Femur (tissue), 1 donor: ENCODE measurements at places on chromosomes 2 and 18.

- DNase-seq: no peak
These were observed 44.1 kb downstream of the ANKRD44 start for GRCh38 chr2:197266477-197266876.

DNA sequence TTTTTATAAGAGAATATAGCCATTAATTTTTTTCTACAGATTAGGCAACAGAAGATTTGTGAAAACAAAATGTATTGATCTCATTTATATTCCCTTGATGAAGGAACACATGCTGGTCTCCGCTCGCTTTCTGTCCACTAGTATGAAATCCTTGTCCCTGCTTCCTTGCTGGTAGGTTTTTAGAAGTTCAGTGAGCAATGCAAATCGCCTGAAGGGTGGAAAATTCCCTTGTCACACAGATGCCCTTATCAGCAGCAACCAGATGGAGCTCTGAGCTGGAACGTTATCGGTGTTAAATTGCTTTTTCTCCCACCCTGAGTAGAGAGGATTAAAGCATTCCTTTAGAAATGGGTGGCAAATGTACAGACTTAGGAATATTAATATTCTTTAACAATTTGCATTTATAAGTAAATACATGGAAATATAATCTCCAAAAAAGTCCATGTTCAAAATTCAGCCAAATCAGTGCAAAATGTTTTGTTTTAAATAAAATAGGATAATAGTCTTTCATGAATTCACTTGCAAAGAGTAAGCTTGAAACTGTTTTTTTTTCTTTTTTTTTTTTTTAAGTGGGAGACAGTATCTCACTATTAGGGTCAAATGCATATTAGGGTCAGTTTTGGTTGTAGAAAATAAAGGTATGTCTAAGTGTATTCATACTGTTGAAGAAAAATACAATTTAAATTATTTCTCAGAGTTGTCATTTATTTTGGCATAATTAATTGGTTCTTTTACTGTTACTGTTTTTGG, 164.0 kb upstream of the MYO3B start:
- no peak for DNase-seq

GRCh38 chr2:239883326-239884050, 141.7 kb downstream of the NDUFA10 start:
- no peak for DNase-seq

- DNase-seq: no peak
These were observed 53.6 kb upstream of the CAB39 start for GRCh38 chr2:230658877-230659652.

- no peak for DNase-seq
These were observed 50.6 kb upstream of the STPG4 start for GRCh38 chr2:47205576-47206141.

- DNase-seq: peak; percentile 64
These were observed 47.4 kb upstream of the SMAD7 start for GRCh38 chr18:48997985-48998831.

GRCh38 chr2:206452750-206453149, 9.4 kb downstream of the ADAM23 start:
- no peak for DNase-seq

- no peak for DNase-seq
These were observed 27.4 kb downstream of the RMP24 start for GRCh38 chr18:35999925-36000324.

DNA sequence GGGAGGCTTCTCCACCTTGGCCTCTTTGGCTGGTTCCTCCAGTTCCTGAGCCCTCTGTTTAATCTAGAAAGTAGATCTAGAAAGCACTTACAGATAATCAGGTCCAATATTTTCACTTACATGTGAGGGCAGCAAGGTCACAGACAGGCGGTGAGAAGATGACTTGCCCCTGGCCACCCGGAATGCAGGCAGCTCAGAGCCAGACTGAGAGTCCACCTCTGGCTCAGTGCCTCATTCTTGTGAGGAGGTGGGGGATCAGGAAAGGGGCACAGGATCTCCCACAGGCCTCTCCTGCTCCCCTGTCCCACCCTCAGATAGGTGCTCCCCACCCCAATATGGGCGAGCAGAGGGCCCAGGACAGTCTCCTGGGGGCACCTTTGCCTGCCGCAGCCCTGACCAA, 5.8 kb downstream of the WNT6 start:
- DNase-seq: peak; percentile 13

GRCh38 chr2:74566076-74566753, 11.7 kb downstream of the DOK1 start:
- no peak for DNase-seq

DNA sequence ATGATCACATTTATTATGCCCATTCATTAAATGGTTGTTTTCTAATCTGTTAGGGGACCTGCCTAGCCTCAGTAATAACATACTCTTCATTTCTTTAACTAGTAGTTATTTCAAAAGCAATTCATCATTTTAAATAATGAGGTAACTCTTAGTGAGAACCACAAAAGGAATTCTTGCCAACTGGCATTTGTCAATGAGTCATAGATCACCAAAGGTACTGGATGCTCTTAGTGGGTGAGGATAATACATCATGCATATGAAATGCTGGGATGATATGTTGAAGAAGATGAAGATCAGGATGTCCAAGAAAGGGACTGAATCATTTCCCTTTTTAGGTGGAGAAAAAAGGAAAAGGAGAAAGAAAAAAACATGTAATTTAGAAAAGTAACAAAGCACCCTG, 826.2 kb upstream of the DDX18 start:
- DNase-seq: no peak

- DNase-seq: no peak
These were observed 293.0 kb upstream of the SPHKAP start for GRCh38 chr2:228474466-228474865.

DNA sequence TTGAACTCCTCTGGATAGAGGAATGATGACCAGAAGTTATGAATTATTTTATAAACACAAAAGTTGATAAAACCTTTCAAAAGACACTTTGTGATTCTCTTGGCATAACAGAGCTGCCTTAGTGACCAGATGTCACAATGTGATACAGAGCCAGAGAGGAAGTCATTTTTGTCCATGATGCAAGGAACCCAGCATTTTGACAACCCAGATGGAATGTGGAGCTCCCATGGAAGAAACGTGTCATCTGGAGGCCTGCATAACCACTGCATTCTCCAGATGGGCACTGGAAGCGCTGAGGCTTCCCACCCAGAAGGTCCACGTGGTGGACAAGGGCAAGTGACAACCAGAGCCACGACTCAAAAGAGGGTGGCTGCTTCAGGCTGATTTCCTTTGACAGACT, 30.1 kb downstream of the HRH4 start:
- no peak for DNase-seq

DNA sequence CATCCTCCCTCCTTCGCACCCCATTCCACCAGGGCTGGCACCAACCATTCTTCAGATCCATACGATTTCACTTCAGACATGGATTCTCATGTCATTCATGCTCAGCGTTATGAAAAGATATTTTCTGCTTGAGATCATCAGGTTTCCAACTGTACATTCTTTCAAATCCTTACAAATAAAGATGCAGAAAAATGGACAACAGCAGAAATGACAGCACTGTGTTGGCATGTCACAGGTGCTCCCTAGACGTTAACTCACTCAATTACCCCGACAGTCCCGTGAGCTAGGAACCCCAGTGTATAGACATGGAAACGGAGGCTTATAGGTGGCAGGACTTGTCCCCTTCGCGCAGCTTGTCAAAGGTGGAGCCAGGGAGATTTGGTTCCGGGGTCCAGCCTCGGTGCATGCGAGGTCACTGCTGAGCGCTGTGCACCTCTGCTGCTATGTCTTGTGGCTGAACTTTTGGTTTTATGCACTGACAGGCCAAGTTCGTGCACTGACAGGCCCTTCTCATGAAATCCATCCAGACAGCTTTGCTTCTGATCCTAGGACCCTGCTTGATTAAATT, 17.7 kb downstream of the FHL2 start:
- no peak for DNase-seq

DNA sequence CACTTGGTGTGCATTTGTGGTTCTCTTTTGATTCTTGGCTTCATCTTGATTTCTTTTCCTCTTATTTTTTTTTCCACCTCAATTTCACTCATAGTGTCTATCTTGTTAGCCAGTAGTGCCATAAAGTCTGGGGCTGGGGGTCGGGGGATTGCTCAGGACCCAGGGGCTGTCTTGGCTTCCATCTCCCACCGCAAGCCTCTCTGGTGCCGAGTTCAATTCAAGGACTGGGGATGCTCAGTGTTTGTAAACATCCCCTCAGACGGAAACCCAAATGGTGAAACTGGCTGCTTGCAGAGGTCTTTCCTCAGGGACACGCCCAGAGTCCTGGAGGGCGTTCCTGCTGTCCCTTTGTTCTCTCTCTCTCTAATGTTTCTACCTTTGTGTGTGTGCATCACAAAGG, 173.3 kb downstream of the TWIST2 start:
- no peak for DNase-seq

DNA sequence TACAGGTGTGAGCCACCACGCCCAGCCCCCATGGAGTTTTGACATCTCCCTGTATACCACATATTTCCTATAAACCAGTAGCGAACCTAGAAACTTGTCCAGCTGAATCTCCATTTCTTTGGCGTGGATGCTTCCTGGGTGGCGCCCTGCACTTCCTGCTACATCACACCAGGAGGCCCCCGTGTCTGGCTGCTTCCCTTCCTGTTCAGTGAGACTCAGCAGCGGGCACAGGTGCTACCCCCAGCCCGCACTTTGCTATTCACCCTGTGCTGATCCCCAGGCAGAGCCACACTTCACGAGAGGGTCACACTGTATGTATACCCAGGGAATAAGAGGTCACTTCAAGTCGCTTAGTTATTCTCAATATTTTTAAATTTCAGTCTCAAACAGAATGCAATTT, 35.0 kb downstream of the CYP27C1 start:
- no peak for DNase-seq

DNA sequence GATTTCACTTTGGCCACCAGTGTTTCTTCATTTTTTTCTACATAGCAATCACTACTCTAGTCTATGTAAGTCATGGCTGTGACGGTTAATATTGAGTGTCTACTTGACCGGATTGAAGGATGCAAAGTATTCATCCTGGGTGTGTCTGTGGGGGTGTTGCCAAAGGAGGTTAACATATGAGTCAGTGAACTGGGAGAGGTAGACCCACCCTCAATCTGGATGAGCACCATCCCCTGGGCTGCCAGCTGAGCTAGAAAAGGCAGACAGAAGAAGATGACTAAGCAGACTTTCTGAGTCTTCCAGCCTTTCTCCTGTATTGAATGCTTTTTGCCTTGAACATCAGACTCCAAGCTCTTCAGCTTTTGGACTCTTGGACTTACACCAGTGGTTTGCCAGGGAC, 265.0 kb upstream of the SLC8A1 start:
- DNase-seq: no peak

GRCh38 chr2:205656941-205657340, 25.4 kb upstream of the NRP2 start:
- no peak for DNase-seq

DNA sequence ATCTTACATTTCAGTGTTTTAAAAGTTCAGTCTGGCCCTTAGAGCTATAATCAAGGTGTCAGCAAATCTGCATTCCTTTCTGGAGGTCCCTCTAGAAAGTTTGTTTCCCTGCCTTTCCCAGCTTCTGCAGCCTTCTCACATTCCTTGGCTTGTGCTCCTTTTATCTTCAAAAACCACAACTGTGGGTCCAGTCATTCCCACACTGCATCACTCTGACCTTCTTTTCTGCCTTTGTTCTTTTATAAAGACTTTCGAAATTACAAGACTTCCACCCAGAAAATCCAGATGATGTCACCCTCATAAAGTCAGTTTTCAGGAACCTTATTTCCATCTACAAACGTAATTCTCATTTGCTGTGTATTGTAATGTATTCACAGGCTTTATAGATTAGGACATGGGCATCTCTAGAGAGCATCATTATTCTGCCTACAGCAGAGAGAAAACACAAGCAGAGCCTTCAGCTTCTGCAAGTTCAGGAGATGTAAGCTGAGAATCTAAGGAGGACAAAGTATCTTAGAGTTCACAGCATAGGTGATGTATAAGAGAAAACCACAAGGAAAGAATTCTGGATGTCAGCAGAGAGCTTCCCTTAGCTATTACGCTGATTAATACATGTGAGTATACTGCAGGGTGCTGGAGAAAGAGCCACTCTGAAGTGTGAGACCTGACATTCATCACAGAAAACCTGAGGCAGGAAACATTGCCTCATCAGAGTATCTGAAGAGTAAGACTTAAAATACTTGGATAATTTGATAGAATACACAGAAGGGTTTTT, 1100.2 kb downstream of the CBLN2 start:
- no peak for DNase-seq

DNA sequence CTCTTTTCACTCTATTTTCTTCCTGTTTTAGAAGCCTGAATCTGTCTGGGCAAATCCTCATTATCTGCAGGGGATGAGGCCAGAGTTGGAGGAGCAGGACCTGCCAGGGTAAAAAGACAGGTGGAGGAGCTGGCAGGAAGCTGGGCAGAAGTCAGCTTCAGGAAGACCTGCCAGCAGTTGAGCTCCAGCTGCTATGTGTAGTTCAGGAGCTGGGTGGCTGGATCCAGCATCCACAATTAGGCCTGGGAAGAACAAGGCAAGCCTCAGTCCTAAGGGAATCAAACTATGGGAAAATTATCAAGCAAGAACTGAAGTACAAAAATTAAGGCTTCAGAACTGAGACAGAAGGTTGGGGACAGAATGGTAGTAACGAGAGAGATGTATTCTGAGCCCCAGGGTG, 174.0 kb downstream of the MREG start:
- no peak for DNase-seq

GRCh38 chr2:199216253-199216652, 241.5 kb downstream of the SATB2 start:
- no peak for DNase-seq
